ENCODE measurements at places on chromosomes 5 and 9. TPM values are rescaled to one million over a fixed set of nuclear protein-coding genes. Genes with fewer than 3 reads are reported as not detected.
A peak's percentile ranks its signal among the peaks of the same experiment; 100 is the strongest.

DNA sequence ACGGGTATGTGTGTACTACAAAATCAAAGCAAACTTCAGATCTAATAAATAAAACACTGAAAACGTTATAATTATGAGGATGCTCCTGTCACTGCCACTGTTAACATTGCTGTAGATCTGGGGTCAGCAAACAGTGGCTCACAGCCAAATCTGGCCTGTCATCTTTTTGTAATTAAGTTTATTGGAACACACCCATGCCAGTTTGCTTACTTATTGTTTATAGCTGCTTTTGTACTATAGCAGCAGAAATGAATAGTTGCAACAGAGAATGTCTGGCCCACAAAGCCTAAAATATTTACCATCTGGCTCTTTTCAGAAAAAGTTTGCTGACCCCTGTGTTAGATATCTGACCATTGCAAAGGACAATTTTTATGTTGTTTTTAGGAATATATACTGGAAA lies 32.1 kb downstream of the PRRC1 start:
- no peak for DNase-seq

- DNase-seq: no peak
Measured at GRCh38 chr5:120550358-120550757, 86.3 kb downstream of the PRR16 start.

- DNase-seq: no peak
Measured at GRCh38 chr9:32171339-32171738, 213.1 kb upstream of the ACO1 start.

Gene PROB1
- total RNA-seq: 0.77 TPM

DNA sequence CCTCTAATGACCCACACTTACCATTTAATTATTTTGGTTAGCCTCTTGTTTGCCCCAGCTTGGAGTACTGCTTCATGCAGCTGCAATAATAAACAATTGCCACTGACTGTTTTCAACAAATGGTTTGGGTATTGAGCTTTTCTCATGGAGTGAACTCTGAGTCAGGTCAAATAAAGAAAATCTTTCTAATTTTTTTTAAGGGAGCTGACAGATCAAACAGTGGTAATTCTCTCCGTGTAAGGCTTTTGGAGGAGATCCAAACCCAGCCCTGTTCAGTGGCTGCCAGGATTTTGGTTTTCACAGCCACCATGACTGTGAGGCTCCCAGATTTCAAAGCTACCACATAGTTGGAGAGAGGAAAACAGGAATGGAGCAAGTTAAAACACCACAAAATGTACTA lies 110.7 kb upstream of the EFNA5 start:
- DNase-seq: peak; percentile 70

DNA sequence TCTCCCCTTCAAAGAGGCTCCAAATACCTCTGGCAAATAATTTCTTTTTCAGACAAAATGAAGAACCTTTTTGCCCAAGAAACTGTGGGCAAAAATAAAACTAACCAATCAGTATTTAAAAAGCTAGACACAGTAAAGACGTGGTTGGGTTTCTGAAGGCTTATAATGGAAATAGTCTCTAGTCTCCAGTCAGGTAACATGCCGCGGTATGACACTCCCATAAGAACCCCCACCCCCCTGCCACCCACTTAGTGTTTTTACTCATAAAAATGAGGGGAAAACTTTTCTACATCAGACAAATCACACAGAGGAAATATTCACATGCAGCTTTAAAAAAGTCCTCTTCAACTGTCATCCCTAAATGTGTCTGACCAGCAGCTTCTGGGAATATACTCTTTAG lies 105.3 kb downstream of the THBS4 start:
- DNase-seq: no peak

DNA sequence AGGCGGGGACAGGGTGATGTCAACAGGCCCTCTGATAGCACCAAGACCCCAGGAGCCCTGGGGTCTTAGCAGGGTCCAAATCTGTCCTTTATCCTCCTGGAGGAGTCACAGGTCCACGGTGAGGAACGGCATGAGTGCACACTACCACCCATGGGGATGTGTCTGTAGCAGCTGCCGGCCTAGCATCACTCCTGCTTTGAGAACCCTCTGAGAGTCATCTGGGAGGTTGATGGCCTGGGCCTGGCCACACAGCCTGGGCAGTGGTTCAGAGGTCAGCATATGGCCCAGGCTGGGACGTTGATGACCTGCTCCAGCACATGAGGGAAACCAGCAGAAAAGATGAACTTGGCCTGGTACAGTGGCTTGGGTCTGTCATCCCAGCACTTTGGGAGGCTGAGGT lies 1.8 kb upstream of the GFPT2 start:
- DNase-seq: no peak

GRCh38 chr5:134088291-134088690 lies 26.2 kb upstream of the TCF7 start:
- DNase-seq: no peak

DNA sequence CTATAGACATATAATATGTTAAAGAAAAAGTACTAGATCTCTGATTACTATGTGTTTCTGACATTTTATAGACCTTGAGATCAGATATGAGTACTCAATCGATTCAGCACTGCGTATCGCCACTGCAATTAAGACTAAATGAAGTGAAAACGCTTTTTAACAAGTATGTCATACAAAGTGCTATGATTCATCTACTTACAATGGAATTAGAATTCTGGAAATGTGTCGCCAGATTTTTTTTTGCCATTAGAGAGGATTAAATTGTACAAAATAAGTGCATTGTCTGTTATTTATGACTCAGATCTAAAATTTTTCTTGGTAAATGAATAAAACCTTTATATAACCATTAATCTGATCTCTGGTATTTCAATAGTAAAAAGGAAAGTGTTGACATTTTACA lies 20.0 kb upstream of the AGGF1 start:
- no peak for DNase-seq

DNA sequence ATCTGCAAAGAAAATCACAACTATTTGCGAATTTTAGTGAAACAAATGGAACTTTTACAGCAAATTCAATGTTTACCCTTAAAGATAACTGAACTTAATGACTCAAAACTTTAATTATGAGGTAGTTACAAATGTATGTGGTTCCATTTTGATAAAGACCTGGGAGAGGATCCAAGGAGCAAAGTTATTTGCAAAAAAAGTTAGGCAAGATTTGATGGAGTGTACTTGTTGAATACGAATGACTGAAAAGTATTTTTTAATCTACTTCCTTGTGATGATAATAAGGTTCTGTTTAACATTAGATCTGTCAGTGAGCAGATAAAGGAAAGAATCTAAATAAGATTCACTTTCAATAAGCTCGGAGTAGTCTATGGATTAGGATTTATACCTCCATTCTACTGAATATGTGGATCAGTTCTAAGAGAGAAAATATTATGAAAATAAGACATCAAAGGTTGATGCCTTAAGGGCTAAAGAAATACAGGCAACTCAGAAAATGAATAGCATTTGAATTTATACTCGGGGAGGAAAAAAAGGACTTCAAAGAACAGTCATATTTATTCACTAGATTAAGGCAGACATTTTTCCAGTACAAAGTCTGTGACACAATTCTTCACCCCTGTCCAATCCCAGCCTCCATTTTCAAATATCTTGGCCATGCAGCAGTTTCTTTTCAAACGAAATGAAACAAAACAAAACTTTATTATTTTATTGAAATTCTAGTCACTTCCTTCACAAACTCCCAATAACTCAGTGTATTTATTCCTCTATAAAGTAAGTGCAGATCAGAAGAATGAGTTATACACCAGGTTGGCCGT lies 199.8 kb downstream of the PDE4D start:
- peak; percentile 45 for DNase-seq

Gene THG1L
- 42.4 TPM for total RNA-seq

DNA sequence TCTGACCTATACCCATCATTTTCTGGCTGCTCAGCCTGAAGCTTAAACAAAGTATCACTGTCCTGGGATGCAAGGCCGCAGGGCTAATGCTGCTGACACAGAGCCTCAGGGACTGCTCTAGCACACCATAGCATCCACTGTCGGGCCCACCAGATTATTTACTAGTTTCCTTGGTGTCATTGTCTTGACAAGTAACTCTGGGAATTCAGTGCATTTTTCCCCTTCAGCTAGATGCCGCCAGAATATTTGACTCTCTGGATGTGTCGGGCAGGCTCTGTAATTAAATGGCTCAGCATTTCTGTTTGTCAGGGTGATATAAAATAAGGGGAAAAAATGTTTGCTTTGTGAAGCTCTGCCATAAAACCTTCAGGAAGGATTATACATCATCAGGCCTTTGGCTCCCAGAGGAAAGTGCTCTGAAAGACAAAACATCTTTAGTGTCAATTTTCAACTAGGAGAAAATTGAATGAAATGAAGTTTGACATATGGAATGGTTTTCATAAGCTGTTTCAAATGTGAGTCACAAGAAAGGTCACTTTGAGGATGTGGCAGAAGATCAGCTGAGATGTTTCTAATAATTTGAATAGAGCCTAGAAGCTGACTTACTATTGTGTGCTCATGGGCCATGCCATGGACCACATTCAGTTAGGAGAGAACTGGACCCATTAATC lies 350.1 kb downstream of the TMEM232 start:
- peak; percentile 23 for DNase-seq

Measured in fibroblast of lung (primary cell).